Urinary bladder (tissue), 4 donors: ENCODE measurements at places on chromosomes 2 and 18. TPM values are rescaled to one million over a fixed set of nuclear protein-coding genes. Genes with fewer than 3 reads are reported as not detected.

DNA sequence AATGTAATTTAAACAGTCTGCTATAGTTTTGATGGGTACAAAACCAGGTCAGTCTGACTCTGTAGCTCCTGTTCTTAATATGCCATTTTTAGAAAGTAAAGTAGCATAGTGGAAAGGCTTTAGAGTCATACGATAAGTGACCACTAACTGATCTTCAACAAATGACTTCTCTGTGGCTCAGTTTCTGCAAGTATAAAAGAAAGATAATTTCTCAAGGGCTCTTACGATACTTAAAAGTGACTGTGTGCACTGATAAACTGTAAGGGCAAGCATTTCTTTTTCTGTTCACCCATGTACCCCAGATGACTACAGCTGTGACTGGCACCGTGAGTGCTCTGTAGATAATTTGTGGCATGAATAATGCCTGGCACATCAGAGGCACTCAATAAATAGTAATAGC, 178.7 kb downstream of the LCLAT1 start:
- DNase-seq: no peak

Gene SERPINB11
- 3.5 TPM for total RNA-seq

DNA sequence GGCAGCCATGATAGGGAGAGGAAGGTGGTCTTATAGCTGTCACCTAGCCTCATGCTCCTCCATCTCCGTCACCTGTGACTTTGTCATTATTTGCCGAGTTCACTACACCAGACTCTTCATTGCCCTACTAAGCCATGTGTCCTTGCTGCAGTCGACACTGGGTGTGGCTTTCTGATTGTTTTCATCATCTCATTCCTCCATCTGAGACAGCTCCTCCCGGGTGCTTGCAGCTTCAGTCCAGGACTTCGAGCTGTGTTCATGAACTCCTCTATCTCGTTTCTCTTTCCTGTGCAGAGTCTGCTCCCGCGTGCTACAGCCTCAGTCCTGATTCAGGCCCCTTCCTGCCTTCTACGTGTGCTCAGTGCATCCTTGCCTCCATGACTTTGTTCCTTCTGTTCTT, 295.1 kb upstream of the TNP1 start:
- no peak for DNase-seq

DNA sequence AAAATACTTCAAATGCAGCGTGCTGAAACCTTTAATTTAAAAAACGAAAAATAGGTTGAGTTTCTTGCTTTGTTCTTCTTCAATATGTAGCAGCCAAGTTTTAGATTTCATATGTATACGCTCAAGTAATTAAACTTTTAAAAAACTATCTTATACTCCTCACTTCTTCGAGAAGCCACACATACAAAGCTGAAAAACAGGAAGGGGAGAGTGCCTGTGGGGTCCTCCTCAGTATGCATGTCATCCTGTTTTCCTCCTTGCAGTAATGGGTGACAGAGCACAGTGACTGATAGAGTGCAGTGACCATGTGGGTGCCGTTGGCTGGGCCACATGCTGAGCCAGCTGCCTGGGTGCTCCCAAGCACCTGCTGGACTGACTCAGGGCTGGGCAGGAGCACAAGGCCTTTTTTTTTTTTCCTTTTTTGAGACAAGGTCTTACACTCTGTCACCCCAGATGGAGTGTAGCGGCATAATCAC, 33.3 kb downstream of the UXS1 start:
- DNase-seq: no peak

Gene GGCX
- total RNA-seq: 42.3 TPM
